ENCODE measurements at places on chromosomes 11 and 22.
A peak's percentile ranks its signal among the peaks of the same experiment; 100 is the strongest.

DNA sequence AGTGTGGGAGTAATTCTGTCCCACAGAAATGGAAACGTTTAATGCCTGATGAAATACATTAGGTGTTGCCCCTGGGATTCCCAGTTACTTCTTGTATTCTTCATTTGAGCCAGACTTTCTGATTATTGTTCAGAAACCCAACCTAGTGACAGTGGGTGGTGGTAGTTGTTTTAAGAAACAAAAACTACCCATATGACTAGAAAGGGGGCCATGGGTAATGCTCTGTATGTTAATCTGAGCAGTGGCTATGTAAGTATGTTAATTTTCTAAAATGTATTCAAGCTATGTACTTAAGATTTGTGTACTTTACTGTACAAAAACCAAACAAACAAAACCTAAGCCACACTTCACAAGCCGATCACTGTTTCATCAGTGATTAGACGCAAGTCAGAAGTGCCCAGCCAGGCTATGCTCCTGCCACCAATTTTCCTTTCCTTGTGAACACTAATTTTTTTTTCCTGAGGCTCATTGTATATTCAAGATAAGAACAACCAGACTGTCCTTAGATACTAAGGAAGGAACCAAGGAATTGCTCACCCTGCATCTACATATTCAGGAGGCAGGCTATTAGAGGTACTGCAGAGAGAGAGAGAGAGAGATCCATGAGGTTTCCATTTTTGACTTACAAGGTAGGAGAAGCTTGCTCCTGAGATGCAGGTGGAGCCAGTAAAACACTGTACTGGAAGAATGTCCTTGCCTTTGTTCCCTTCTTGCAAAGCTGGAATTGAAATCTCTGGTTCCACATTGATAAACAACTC is 122.7 kb downstream of the DBX1 start:
- no peak for DNase-seq

GRCh38 chr22:46848197-46848596 is 85.7 kb downstream of the TBC1D22A start:
- DNase-seq = no peak

DNA sequence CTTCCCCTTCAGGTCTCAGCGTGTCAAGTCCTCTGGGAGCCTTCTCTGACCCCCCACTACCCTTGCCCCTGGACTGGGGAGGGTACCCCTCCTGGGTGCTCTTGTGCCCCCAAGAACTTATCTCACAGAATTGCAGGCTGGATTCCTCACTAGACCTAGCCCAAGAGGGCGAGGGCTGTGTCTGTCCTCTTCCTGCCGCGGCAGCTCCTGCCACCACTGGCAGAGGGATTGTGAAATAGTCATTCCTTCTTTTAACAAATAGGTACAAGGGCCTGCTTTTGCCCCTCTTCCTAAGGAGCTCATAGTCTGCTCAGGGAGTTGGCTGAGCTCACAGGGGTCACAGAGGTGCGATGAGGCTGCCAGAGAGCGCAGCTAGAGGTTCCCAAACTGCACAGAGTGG is 5.5 kb downstream of the RAB36 start:
- DNase-seq = no peak

GRCh38 chr11:62171261-62171723 is 18.7 kb upstream of the SCGB1D1 start:
- peak; percentile 78 for DNase-seq

DNA sequence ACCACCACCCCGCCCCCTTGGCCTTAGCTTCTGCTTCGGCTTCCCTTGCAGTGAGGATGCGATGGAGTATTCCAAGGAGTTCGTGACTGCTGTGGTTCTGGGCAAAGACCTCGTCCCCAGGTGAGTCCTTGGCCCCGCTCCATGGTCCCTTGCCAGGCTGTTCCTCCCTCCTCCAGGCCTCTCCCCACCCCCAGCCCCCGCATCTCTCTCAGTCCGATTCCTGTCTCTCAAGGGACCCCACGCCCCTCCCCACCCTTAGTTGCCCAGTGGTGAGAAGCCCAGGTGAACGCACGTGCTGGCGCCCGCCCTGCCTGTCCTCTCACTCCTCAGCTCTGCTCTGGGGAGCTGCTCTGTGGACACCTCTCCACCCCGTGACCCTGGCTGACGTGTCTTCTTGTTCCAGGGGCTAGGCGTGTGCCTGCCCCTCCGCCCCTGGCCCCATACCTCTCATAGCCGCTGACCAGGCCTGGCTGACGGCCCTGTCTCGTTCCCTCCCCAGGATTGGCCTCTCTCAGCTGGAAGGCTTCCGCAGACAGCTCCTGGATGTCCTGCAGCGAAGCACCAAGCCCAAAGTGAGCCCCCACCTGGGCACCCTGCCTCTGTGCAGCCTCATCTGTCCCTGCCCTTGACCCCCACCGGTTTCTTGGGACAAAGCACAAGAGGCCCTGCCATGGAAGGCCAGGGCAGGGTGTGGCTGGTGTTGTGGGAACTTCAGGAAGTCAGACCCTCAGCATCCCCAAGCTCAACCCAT is 14.6 kb upstream of the MYRF start:
- no peak for DNase-seq

DNA sequence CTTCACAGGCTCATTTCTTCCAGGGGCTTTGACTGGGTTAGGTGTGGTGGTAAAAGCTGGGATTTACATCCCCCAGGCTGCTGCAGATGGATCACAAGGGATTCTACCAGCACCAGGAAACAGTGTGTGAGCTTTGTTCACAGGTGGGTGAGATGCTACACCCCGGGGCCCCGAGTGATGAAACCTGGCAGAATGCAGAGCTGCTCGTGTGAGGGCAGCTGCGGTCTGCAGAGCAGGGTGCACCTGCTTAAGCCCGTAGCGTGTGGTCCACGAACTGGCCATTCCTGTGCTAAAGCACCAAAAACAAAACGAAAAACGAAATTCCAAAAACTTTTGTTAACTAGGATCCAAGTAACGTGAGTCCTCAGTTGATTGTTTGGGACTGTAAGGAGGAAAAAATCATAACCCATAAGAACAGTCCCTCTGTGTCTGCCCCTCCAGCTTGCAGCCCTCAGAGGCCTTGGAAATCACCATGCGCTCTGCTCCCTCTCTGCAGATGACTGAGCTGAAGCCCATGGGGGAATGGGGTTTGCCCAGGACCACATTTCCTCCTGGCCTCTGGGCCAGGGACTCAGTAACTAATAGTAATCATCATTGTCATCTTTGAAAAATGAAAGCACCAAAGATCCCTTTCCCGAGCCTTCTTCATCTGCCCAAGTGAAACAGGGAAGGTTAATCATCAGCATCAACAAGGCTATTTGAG is 24.6 kb downstream of the ELF5 start:
- DNase-seq = no peak

DNA sequence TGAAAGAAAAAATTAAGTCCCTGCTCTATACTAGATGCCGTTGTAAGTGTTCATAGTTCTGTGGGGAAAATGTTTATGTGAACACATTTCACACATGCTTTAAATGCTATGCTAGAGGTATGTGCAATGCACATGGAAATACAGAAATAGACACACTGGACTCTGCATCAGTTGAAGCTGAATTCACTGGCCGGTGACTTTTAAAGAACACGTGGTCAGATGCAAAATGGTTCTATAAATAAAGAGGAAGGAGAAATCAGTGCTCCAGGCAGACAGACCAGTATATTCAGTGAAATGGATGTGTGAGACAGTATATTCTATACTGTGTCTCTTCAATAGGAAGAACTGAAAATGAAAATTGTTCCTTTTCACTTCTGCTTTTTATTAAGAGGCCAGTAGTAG is 29.9 kb downstream of the TRPC6 start:
- DNase-seq = no peak

- DNase-seq = peak; percentile 13
These were observed 75.2 kb upstream of the TP53I11 start for GRCh38 chr11:45025716-45026492.

- DNase-seq = no peak
These were observed 32.8 kb downstream of the PIWIL3 start for GRCh38 chr22:24741769-24742168.

DNA sequence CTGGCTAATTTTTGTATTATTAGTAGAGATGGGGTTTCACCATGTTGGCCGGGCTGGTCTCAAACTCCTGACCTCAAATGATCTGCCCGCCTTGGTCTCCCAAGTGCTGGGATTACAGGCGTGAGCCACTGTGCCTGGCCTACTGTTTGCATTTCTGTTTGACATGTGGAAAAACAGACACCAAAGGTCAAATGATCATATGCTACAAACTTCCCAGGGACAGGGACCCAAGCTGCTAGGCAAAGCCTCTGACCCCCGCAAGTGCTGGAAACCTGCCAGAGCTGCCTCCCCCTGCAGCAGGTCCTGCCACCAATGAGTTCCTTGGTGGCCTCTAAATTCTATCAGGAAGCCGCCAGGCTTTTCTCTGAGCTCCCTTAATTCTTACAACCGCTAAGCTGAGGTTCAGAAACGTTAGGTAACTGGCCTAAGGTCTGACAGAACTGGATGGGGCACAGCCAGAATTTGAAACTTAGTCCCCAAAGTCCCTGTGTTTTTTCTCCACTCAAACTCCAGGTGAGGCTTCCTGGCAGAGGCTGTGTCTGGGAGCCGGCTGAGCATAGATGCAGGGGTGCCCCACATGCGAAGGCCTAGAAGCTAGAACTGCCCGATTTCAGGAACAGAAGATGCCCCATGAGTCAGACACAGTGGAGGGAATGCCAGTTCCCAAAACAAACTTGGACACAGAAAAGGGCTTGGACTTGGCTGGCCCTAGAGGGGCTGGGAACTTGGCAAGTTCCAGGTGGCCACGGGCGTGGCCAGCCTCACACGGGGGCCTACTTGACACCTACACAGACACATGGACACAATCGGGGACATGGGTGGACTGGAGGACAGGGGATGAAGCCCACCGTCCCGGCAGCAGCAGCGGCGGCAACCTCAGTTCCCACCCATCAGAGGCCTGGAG is 7.4 kb downstream of the CSNK1E start:
- no peak for DNase-seq

DNA sequence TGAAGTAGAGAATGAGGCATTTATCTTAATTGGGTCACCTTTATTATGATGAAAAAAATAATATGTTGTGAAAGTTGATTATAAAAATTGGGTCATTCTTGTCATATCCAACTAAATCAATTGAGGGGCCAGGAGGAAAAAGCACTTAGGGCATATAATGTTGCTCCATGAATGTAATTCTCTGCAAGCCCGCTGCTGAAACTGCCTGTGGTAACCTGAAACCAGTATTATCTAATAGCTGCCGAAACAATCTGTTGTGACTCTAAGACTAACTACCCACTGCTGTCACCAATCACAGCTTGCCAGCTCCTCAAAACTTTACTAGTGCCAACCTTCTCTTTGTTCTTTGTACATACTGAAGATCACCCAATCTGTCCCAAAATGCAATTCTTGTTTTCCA is 115.8 kb downstream of the ATG16L2 start:
- no peak for DNase-seq

GRCh38 chr22:22938672-22939587 is 51.3 kb downstream of the IGLL5 start:
- no peak for DNase-seq

DNA sequence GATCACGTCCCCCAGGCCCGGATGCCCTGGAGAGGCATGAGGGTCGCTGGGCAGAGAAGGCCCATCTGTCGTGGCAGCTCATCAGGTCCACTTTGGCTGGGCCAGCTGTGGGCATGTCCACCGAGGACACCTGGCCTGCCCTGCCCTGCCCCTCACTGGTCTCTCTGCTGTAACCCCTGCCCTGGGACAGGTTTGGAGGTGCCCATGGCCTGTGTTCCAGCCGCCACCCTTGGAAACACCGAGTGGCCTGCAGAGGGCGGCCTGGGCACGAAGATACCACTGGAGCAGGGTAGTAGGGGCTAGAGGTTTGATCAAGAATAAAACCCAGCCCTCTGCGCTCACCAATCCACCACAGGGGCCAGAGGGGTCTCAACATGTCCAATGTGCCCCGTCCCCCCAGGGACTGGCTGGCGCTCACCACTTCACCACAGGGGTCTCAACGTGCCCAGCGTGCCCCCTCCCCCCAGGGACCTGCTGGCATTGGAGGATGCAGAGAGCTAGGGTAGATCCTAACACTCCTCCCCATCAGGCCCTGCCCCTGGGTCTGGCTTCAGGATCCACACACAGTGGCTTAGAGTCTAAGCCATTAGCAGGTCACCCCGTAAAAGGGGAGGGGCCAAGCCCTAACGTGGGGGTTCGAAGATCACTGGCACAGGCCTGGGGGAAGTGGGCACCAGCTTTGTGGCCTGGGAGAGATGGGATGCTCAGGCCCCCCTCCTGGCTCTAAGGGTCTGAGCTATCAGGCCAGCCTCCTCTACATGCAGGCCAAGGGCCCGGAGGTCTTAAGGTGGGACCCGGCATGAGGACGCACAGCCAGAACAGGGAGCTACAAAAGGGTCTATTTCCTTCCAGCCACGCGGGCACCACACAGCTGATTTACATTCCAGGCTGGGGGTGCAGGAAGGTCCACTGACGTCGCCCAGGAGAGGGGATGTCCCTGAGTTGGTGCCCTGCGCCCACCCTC is 1.3 kb upstream of the HDAC10 start:
- DNase-seq = peak; percentile 80

DNA sequence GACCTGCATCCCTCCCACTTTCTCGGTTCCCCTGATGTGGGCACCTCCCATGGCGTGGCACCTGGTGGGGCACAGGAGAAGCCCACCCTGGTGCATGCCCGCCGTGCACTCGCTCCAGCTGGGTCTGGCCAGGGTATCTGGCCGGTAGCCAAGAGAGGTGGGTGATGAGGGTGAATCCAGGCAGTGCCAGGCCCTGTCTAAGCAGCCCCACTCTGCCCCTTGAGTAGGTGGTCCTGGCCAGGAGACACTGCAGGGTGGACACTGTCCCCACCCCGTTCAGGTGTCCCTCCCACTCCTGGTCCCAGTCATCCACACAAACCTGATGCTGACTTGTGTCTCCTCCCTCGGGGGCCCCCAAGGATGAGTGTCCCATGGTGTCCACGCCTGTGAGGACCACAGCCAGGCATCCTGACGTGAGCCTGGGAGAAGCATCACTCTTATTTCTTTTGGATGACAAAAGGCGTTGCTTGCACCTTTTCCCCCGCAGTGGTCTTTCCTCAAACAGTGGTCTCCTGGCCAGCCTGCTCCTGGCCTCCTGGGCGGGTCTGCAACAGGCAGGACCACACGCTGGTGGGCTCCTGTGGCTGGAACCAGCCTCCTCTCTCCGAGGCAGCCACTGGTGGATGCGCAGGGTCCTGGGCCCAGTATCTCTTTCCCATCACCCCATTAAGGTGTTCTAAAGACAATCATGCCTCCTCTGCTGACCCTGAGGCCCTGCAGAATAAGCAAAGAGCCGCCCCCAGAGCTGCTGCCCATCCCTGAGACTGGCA is 922.3 kb downstream of the BRD1 start:
- no peak for DNase-seq

- DNase-seq = no peak
These were observed 860.4 kb downstream of the OPCML start for GRCh38 chr11:132671851-132672370.

Data from CD4-positive, alpha-beta T cell treated with Interleukin-6 for 4 hours (primary cell).